ENCODE measurements at places on chromosomes 12 and 14. TPM values are rescaled to one million over a fixed set of nuclear protein-coding genes. Genes with fewer than 3 reads are reported as not detected.

Gene EPYC
- not detected for total RNA-seq

- DNase-seq, result no peak
Observed at GRCh38 chr12:2332947-2333346, 280.2 kb downstream of the CACNA1C start.

- no peak for DNase-seq
Observed at GRCh38 chr12:123973552-123974341, 732 bp downstream of the ZNF664 start.

- no peak for DNase-seq
Observed at GRCh38 chr12:90253136-90253535, 544.5 kb upstream of the ATP2B1 start.

Gene FOXG1
- 0.29 TPM for total RNA-seq

Gene LTA4H
- 161 TPM for total RNA-seq

Gene NXPH4
- 1.7 TPM for total RNA-seq

Gene GLIPR1L1
- total RNA-seq, result 1.7 TPM

Gene TCL1B
- 9.6 TPM for total RNA-seq

Gene SAMD15
- total RNA-seq, result 0.99 TPM

- no peak for DNase-seq
Observed at GRCh38 chr14:59359431-59360124, 105.6 kb downstream of the GPR135 start.

Gene COPS7A
- 43.3 TPM for total RNA-seq

Gene GPD1
- 1.2 TPM for total RNA-seq

GRCh38 chr14:105487986-105488777 is 1.5 kb downstream of the CRIP1 start:
- no peak for DNase-seq

GRCh38 chr12:926641-927040 is 22.9 kb downstream of the RAD52 start:
- DNase-seq, result no peak

DNA sequence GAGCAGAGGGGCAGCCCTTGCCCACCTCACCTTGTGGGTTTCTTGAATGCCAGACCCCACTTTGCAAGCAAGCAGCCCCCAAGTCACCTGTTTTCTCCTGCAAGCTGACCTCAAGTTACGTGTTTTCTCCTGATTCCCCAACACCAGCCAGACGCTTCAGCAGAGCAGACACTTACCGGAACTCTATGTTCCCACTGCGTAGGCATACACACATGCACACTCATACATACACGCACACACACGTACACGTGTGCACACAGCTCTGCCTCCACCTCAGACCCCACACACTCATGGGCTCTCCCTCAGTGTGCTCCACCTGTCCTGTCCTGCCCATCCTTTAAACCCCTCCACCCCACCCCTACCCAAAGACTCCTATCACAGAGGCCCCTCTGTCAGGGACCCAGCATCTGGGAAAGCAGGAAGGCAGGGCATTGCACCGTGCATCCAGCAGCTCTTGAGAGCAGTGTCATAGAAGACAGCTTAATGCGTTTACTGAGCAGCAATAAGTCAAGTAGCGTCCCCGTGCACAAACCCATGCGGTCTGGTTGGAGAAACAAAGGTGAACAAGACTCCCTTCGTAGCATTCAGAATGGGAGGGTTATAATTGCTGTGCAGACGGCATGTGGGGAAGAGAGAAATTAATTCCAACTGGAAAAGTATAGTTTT is 44.4 kb downstream of the TMEM63C start:
- DNase-seq, result no peak

Gene TESPA1
- not detected for total RNA-seq

- DNase-seq, result no peak
Observed at GRCh38 chr12:58927120-58927519, 6.8 kb upstream of the LRIG3 start.

DNA sequence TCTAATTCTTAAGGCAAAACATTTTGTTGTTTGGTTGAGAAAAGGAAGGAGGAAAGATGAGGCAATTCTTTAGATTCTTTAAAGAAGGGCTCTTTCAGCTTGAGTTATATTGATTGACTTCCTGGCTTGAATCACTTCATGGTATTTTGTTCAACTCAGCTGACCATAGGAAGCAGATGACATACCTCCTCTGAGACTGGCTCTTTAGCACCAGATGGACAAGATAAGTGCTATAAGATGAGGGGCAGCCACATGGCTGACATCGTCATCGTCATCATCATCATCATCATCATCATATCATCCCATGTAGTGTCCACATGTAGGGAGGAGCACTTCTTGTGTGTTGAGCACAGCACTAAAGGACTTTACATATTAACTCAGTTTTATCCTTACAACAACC is 81.3 kb downstream of the SSPN start:
- DNase-seq, result no peak

Gene MMP19
- total RNA-seq, result 2.6 TPM

- DNase-seq, result no peak
Observed at GRCh38 chr12:9799961-9800360, 27.3 kb upstream of the KLRF1 start.

GRCh38 chr12:120979862-120980696 is 1.7 kb downstream of the HNF1A start:
- no peak for DNase-seq

Gene IL22
- not detected for total RNA-seq

DNA sequence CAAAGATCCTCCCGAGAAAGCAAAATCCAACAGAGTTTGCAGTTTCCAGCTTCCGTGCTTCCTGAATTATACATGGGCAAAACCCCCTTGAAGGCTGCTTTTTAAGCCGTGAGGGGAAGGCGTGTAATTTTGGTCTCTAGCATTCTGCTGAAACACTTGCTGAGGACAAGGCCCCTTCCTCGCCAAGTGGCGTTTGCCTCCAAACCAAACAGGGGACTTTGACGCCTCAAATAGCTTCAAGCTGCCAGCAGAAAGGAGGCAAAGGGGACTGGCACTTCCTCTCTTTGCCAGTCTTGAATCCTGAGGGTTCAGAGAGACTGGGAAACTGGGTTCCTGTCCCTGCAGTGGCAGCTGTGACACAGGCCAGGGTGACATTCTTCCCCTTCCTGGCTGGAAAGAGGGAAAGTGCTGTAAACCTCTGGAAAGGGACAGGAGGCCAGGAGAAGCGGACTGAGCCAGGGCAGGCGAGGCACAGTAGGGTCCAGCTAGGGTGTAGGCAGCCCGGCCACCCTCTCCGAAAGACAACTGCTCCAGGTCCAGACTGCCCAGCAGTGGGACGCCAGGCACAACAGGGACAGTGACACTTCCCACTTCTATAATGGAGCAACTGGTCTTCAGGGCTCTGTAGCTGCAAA is 96.2 kb upstream of the MED13L start:
- no peak for DNase-seq

GRCh38 chr14:101480747-101481530 is 80.4 kb upstream of the DIO3 start:
- DNase-seq, result no peak

- no peak for DNase-seq
Observed at GRCh38 chr12:752695-753610, 574 bp downstream of the WNK1 start.

GRCh38 chr12:32482226-32482625 is 82.9 kb downstream of the FGD4 start:
- no peak for DNase-seq

Gene GUCY2C
- total RNA-seq, result 2.5 TPM

DNA sequence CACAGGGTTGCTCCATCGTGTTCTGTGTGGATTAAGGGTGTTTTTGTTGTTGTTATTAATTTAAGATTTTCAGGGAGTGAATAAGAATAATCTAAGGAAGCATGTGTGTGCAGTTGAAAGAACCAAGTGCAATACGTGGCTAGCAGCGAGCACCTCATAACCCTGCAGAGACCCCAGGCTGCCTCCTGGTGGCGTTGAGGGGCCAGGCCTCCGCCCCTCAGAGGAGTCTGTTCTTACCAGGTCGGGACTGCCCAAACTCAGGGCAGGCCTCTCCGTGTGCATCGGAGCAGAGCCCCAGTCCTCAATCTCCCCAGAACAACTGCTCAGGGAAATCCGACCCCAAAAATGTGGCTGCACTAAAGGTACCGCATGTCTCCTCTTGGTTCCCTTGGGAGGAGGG is 36.8 kb downstream of the IL31 start:
- DNase-seq, result no peak

Gene SLC24A4
- 0.44 TPM for total RNA-seq

DNA sequence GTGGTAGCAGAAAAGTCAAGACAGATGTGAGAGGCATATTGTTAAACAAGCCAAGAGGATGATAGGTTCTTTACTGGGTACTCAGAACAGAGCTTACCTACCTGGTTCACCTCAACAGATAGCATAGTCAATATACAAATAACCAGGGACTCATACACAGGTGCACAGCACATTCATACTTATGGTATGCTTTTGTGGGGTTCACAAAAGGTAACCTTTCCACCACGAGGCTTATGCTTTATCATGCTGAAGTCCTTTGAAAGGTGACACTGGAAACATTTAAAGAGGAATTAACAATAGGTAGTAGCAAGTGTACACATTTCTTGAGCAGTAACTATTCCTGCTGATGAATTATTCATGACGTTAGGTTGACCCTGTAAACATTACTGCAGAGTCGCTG is 42.2 kb upstream of the MBIP start:
- DNase-seq, result no peak

GRCh38 chr12:124563401-124563800 is 4.0 kb downstream of the NCOR2 start:
- no peak for DNase-seq

GRCh38 chr12:98002887-98003493 is 512.4 kb upstream of the TMPO start:
- DNase-seq, result peak; percentile 13

Gene BBOF1
- total RNA-seq, result 0.42 TPM

- no peak for DNase-seq
Observed at GRCh38 chr14:79586989-79587598, 624.2 kb downstream of the DIO2 start.

GRCh38 chr12:1922075-1922709 is 3.7 kb upstream of the CACNA2D4 start:
- no peak for DNase-seq

DNA sequence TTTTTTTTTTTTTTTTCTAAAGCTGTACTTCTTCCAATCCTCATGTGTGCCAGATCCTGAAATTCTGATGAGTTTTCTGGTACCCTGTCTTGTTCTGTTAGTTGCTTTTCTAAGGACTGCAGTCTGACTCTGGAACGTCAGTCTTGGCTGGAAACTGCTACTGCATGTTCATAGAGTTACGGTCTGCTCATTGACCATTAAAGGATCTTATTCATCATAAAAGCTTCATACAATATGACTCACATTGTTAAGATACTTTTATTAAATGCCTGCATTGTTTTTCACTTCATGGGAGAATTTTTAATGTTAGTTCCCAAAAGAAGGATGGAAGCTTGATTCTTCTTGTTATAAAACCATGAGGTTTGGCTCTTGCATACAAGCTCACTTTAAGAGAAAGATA is 233.6 kb downstream of the SYT10 start:
- DNase-seq, result no peak

DNA sequence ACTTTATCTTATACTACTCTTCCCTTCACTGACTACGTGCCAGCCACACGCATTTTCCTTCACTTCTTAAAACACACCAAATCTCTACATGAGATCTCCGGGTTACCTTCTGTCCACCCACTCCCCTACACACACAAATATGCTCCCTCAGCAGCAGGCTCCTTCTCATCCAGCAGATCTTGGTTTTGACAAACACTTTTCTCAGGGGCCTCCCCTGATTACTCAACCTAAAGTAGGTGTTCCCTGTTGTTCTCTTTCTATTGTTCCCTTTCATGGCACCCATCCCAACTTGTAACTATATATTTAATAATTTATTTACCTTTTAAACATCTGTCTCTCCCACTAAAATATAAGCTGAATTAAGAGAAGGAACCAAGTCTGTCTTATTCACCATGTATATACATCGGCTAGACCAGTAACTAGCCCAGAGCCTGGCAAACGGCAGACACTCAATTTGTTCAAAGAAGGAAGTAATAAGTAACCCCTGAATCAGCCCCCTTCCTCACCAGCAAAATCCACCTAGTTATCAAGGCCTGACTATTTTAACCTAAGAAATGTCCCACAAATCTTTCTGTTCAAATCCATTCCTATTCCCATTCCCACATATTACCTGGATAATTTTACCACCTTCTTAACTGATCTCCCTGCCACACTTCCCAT is 2.7 kb downstream of the C2CD5 start:
- no peak for DNase-seq

Gene NKX2-1
- total RNA-seq, result not detected

Gene TTLL5
- 45.9 TPM for total RNA-seq

- DNase-seq, result no peak
Observed at GRCh38 chr12:104958805-104959334, 780 bp upstream of the SLC41A2 start.

DNA sequence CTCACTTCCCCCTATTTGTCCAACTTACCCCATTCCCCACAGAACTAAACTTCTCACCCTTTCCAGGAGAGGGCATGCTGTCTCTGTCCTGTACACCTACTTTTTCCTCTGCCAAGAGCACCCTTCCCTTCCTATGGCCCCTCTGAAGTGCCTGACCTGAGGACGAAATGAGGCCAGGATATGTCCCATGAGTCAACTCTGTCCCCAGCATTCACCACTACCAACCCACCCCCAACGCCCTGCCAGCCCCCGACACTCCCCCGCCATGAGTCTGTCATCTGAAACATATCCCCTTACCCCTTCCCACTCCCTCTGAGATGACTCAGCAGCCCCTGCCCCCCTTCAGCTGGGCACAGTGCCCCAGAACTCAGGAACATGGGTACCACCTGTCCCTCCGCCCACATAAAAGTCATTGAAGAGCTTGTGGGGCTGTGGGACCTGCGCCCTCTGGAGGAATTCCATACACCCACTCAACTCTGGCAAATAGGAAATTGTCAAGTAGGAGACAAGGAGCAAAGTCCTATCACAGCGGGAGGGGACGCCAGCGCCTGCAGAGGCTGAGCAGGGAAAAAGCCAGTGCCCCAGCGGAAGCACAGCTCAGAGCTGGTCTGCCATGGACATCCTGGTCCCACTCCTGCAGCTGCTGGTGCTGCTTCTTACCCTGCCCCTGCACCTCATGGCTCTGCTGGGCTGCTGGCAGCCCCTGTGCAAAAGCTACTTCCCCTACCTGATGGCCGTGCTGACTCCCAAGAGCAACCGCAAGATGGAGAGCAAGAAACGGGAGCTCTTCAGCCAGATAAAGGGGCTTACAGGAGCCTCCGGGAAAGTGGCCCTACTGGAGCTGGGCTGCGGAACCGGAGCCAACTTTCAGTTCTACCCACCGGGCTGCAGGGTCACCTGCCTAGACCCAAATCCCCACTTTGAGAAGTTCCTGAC is 26.3 kb downstream of the ITGA7 start:
- DNase-seq, result peak; percentile 61

Gene SDSL
- total RNA-seq, result not detected

- DNase-seq, result no peak
Observed at GRCh38 chr12:130998136-130998535, 44.4 kb downstream of the ADGRD1 start.

Gene CCNK
- total RNA-seq, result 81.9 TPM

DNA sequence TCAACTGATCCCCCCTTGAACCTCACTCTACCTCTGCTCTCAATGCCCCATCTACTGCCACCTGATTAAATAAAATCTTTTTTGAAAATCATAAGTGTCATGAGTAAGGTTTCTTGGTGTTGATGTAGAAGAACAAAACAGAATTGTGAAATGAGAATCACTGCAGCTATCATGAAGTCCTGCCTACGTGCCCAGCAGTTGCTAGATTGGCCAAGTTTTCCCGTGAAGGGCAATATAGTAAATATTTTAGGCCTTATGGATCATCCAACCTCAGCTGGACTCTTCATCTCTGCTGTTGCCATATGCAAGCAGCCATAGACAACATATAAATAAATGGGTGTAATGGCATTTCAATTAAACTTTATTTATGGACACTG is 5.2 kb upstream of the OAS3 start:
- DNase-seq, result no peak

GRCh38 chr14:76938092-76938500 is 90.4 kb downstream of the IRF2BPL start:
- DNase-seq, result no peak

Measured in H1 (cell line).